ENCODE measurements at places on chromosomes 5 and 9.

- DNase-seq, result peak; percentile 83
Measured at GRCh38 chr9:94084314-94084713, at the start of gene PTPDC1. TSS of gene PTPDC1 (plus strand) at chr9:94084464. CDS start at chr9:94084531, 67 bp downstream.

DNA sequence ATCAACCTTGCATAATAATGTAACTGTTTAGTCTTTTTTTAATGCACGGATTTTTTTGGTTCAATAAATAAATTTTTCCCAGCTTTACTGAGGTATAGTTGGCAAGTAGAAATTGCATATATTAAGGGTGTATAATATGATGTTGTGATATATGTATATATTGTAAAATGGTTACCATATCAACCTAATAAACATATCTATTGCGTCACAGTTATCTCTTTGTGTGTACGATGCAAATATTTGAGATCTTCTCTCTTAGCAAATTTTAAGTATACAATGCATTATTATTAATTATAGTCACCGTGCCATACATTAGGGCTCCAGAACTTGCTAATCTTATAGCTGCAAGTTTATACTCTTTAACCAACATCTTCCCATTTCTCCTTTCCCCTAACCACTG is 57.2 kb upstream of the TMEM161B start:
- no peak for DNase-seq

DNA sequence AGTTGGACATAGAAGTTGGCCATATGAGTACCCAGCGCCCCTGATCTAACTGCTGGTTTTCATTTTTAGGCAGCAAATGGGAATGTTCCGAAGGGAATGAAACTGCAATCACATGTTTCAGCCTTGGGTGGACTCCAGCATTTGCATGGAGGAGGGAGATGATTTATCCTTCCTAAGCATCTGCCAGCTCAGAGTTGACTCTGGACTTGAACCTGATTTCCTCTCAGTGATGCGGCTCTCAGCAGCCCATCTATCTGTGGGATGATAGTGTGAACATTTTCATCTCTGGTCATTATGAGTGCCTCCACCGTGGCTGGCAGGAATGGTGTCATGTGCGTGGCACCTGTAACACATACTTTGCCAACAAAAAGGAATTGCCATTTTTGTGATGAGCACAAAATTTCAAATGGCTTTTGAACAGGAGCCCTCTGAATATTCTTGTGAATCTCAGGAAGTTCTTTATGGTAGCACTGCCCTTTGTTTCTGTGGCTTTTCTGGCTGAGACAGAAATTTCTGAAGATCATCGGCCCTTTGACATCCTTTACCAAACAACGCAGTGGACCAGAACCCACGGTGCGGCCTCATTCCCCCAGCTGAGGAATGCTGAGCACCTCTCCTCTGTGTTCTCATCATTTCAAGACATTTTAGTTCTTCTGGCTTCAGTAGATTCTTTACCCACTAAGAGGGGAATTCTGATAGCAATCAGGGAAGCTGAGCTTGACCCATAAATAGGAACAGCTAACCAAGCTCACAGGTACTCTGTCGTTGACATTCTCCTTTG is 28.5 kb downstream of the FUBP3 start:
- no peak for DNase-seq

DNA sequence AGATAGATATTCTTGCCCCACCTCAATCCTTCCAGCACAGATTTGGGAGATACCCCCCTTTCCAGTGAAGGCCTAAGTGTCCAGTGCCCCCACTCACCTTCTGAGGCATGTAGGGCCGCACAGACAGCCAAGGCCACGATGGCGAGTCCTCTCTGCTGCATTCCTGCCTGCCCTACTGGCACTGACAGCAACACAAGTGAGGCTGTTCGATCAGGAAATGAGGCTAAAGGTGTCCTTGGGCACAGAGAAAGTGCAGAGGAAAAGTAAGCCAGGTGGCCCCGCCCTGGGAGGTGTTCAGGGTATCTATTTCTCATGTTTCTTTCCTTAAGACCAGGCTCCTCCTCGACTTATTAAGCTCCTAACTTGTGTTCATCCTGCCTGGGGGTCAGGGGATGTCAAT is at the start of gene CCL28:
Gene CCL28 (minus strand): TSS at position 236 of the 400 bp plus-strand sequence. CDS start 75 bp downstream, at position 161.
- no peak for DNase-seq

DNA sequence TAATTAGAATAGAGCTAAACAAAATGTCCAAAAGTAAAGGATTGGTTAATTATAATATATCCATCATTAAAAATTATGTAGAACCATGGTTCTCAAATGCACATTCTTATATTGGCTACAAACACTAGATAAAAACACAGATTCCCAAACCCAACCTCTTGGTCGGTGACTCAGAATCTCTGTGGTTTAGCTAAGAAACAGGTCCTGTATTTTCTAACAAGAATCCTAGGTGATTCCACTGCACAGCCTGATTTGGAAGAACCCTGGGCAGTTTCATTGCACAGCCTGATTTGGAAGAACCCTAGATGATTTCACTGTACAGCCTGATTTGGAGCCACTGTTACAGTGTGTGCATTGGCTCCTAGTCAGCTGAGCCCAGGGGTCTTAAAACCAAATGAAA is 67.9 kb downstream of the KIAA1958 start:
- DNase-seq, result no peak

DNA sequence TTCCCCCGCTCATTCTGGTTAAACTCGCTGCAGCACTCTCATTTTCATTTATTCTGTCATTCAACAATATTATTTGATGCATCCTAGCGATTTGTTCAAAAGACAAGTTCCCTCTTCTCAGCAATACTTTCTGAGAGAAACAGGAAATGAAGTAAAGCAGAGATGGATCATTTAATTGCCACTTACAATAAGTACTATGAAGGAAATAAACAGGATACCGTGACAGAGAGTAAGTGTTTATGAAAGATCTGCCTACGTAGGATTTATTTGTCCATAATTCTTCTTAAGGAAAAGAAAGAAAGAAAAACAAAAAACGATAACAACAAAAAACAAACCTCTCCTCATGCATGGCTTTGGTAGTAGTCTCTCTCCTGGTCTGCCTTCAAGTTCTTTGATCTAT is 406.8 kb upstream of the ZNF608 start:
- DNase-seq, result no peak

GRCh38 chr5:129392681-129393080 is 67.4 kb upstream of the ADAMTS19 start:
- DNase-seq, result no peak

DNA sequence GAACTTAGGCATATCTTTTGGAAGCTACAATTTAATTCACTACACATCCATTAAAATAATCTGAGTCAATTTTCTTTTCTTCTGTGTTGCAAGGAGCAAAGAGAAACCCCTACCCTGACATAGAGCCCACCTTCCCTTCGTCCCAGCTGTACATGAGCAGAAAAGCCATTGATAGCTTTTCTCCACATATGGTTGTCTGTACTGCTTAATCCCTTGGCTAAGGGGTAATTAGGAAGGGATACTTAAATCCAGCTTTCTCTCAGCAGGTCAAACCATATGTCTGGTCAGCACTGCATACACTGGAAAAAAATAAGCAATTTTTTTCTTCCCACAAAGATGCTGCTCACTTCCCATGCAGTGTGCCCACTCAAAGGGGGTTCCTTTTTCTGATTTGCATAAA is 94.7 kb upstream of the RAD23B start:
- no peak for DNase-seq

GRCh38 chr5:38045446-38045845 is 205.6 kb upstream of the GDNF start:
- no peak for DNase-seq

GRCh38 chr5:10611290-10611689 is 47.4 kb downstream of the ANKRD33B start:
- no peak for DNase-seq

DNA sequence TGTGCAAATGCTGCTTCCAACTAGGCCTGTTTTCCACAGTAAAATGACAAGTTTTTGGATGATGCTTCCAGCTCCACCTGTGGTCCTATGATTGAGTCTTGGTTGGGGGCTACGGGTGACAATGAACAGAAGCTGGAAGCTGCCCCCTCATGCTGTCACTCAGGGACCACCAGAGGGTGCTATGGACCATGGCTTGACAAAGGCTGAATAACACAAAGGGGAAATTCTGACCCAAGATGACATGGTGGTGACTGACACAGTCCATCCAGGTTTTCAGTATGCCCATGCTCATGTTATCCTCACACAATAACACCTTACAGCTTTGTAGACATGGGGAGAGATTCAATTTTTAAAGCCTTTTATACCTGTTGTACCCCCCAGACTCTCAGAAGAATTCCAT is 23.9 kb upstream of the SAP30L start:
- DNase-seq, result peak; percentile 51

- no peak for DNase-seq
Measured at GRCh38 chr5:159698322-159698721, 218.0 kb upstream of the ADRA1B start.

- no peak for DNase-seq
Measured at GRCh38 chr5:87231037-87231808, 36.5 kb upstream of the RASA1 start.

DNA sequence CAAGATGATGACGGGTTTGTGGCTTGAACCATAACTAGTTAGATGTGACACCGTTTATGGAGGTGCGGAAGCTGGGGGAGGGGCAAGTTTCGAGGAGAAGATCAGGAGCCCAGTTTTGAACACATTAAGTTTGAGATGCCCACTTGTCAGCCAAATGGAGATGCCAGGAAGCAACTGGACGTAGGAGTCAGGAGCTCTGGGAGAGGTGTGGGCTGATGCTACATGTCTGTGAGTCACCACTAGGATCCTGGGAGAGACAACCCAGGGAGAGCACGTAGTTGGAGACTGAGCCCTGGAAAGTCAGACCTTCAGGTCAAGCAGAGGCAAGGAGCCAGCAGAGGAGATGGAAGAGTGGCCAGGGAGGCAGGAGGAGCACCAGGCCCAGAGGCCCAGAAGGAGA is 48.8 kb upstream of the SLC25A51 start:
- DNase-seq, result no peak

DNA sequence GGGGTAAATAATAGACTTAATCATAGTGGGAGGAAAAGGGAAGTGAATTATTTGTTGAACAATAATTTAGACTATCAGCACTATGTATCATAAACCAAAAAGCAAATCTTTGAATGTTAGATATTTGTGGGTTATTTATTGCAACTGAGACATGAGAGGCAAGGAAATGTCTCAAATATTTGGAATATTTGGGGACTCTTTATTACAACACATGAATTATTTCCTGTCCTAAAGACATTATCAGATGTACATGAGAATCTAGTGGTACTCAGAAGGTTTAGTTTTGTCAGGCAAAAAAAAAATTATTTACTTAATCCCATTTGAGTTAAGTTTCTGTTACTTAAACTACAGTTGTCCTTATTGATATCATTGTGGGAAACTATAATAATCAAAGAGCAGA is 91.1 kb downstream of the TLR4 start:
- DNase-seq, result no peak

- DNase-seq, result peak; percentile 45
Measured at GRCh38 chr5:154486427-154486866, 8.4 kb upstream of the HAND1 start.

DNA sequence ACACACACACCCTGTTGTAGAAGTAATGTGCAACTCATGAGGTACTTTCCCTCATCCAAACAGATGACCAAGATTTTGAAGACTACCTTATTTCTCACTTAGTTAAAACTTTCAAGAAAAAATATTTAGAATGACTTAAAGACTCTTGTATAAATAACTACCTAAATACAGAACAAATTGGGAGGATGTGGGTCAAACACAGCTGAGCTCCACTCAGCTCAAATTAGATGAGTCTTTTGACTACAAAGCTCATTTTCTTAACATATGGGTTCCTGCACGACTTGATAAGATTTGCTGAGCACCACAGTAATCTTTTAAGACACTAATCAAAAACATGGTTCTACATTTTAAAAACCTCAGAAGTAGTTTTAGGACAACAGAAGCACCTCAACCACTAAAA is 8.9 kb downstream of the MTX3 start:
- no peak for DNase-seq

GRCh38 chr5:145856285-145856818 is 16.5 kb downstream of the GRXCR2 start:
- peak; percentile 89 for DNase-seq

GRCh38 chr9:124658165-124659017 is 112.7 kb downstream of the NR6A1 start:
- peak; percentile 83 for DNase-seq

GRCh38 chr5:112013660-112014059 is 256.7 kb upstream of the NREP start:
- DNase-seq, result no peak

DNA sequence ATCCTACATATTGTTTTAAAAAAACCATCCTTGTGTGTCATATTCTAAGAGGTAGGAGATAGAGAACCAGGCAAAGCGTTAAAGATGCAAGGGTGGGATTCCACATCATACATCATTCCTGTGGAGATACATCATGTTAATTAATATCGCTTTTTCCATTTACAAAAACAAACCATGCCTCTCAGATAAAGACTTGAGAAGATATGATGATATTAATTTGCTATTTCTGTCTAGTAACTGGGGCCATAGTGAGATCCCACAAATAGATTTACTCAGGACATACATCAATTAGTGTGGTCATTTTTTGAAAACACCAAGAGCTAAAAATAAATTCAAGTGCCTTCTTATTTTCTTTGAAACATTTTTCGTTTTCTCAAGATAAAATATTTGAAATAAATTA is 165.4 kb upstream of the TARS1 start:
- no peak for DNase-seq

DNA sequence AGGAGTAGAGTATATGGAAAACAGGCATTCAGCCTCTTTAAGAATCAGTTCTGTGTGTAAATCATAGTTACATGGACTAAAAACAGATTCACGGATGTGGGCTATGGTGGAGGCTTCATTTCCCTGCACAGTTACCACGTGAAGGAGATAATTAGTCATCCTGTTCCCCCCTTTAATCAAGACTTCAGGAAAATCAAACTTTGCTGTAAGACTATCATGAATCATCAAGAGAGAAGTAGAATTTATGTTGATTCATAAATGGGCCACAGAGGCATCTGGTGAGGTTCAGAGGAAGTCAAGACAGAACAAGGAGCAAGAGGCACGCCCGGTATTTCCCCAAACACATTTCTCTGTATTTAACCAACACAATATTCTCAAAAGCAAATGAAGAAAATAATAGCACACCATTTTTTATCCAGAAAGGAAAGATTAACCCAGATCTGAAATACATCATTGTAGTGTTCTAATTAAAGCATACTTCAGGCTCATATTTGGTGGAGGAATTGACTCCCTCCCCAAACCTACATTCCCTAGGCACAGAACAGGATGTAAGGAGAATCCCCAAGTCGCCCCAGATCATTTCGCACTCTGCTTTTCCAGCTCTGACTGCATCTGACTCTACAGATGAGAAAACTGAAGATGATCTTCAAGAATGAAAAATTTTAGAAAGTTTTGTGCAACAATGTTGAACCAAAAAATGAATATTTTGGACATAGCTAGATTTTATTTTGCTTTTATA is 175.8 kb upstream of the GAS1 start:
- no peak for DNase-seq

- no peak for DNase-seq
Measured at GRCh38 chr9:15711931-15712330, 159.1 kb downstream of the CCDC171 start.

DNA sequence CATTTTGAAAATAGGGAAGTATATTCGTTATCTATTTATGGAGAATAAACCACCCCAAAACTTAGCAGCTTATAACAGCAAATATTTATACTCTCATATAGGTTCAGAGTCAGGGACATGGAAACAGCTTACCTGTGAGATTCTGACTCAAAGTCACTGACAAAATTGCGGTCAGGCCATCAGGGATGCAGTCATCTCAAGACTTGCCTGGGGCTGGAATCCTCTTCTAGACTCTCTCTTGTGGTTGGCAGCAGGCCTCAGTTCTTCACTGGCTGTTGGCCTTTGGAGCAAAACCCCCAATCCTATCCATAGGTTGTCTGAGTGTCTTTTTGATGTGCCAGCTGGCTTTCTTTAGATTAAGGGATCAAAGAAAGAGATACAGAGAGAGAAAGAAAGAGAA is 275.6 kb downstream of the SEC61B start:
- DNase-seq, result no peak

GRCh38 chr9:88773627-88774244 is 217.5 kb upstream of the S1PR3 start:
- no peak for DNase-seq

Measured in H9 (cell line).